ENCODE measurements at places on chromosomes 7 and 10. TPM values are rescaled to one million over a fixed set of nuclear protein-coding genes. Genes with fewer than 3 reads are reported as not detected.

DNA sequence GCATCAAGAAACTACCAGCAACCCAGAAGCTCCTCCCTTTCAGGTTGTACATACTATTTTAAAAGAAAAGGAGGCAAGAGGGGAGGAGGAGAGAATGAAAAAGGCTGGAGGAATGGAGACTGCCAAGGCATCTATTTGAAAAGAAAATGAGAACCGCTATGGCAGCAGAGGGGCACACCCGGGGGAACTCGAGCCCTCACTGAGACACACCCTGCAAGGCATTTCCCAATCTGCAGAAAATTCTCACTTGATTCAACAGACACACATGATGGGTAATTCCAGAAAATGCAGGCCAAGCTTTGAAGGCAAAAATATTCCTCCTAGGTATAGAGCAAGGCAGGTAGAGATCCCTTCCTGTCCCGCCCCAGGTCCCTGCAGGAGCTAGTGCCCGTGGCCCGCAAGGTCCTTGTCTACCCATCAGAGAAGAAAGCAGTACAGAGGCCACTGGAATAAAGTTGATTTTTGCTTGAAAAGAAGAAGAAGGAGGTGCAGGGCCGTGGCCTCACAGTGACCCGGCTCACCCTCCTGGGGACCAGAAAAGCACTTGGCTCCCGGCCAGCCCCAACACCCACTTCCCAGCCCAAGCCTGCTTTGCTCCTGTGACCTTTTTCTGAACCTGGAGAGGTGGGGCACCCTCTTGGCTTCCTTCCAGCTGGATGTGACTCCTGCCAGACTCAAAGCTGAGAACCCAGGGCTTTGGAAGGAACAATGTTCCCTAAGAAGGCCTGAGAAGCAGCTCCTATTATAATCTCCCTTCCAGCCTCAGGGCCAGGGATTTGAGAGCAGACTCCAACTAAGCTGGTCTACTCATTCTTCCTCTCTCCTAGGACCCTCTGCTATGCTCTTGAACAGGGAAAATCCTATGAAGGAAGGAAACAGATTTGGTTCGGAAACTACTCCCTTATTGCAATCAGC is 6.2 kb upstream of the PIK3CG start:
- DNase-seq = no peak

DNA sequence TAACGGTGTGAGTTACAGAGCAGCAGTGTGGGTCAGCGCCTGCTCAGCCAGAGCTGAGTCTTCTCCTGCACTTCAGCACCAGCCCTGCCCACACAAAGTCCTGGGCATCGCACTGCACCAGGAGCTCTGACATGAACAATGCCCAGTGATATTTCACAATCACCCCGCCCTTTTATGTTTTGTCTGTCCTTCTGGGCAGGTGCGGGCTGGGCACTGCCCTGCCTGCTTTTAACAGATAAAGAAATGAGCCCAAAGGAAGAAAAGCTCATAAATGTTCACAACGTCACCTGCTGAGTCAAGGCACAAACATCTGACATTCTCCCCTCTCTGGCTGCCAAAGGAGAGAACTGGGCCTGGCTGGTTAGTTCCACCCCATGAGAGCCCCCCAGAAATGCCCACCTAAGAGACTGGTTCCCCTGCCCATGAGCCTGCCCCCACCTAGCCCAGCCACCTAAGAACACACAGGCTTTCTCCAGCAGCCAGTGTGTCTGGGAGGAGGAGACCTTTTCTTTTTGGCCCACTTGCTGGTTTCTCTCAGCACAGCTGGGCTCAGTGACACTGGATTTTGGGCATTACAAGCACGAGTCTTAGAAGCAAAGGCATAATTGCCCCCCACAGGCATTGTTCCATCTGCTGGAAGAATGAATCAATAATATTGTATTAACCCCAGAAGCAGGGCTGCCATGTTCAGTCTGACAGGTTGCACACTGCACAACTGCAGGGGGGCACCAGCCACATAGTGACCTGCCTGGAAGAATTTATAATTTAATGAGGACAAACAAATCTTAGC is 22.3 kb downstream of the CALML3 start:
- DNase-seq = no peak

DNA sequence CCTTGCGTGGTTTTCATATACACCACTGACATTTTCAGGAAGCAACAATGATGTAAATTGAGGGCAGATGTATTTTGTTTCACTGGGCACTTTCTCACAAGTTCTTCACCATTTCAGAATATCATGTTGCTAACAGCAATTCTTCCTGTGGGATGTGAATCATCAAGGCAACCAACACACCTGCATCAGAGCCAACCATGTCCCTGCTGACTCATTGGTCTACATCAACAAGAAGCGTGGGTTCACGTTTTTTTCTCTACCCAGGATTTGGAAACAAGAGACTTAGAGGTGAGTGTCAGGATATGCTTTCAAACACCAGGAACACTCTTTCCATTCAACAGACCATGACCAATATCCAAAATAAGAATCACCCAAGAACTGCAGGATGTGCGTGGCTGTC is 203.9 kb downstream of the TEX36 start:
- no peak for DNase-seq

The PTPRE gene
- 37.9 TPM for polyA plus RNA-seq

The ZRANB1 gene
- 25.5 TPM for polyA plus RNA-seq

- DNase-seq = no peak
Measured at GRCh38 chr7:26991796-26992195, 104.0 kb downstream of the HOXA1 start.

DNA sequence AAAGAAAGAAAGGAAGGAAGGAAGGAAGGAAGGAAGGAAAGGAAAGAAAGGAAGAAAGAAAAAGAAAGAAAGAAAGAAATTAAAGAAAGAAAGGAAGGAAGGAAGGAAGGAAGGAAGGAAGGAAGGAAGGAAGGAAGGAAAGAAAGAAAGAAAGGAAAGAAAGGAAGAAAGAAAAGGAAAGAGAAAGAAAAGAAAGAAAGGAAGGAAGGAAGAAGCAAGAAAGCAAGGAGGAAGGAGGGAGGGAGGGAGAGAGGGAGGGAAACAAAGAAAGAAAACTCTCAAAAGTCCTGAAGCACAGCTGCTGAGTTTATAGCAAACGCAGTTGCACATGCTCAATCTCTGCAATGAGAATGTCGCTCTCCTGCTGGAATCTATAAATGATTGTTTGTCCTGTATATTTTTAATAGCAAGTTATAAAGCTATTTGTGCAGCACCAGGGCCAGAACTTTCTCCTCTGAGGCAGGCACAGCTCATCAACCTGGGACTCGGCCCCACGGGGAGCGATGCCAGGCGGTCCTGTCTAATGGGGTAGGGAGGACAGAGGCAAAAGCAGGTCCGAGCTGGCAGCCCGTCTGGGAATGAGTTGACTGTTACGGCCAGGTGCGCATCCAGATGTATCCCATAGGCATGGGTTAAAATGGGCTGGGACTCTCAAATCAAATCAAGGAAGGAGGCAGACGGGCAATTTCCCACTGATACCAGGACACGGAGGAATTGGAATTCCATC is 118.0 kb upstream of the PFKP start:
- no peak for DNase-seq

The ZNF746 gene
- polyA plus RNA-seq = 22.4 TPM

DNA sequence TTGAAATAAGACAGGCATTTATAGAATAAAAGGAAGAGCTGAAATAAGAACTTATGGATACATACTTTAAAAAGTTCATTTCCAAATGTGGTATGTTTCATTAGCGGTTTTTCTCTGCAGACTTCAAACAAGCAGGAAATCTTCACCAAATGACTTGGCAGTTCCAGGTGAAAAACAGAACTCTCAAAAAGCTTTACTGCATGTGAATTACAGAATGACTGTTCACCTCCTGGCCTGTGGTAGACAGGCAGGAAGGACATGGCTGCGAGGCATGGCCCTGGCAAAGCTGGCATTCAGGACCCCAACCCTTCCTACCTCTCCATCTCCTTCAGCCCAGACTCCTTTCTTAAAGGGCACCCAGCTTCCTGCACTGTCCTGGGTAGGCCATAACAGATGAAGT is 21.2 kb upstream of the ENO4 start:
- DNase-seq = no peak

The EBF3 gene
- polyA plus RNA-seq = 166 TPM

DNA sequence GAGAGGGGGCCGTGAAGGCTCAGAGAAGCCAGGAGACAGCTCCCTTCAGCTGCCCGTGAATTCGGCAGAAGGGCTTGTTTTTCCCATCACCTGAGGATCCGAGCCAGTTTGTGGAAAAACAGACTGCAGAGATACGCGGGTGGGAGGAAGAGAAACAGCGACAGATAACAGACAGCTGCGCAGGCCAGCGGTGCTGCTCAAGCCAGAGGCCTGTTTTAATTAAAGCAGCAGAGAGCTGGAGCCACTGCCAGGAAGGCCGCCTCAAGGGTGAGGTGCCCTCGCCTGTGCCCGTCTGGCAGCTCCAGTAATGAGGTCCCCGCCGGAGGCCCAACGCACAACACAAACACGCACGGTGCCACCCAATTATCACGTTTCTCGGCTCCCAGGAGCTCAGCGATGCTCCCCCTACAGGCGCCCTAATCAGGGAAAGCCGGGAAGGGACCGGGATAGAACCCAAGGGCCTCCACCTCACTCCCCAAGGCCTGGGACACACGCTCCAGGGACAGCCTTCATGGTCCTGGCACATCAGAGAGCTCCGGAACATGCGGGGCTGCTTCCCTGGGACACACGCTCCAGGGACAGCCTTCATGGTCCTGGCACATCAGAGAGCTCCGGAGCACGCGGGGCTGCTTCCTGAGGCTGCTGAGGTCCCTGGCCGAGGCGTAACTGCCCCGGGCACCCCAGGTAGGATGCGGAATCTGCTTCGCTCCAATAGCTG is 60.6 kb upstream of the DNAAF5 start:
- DNase-seq = peak; percentile 64

GRCh38 chr10:1202343-1202742 is 146.2 kb downstream of the WDR37 start:
- no peak for DNase-seq

DNA sequence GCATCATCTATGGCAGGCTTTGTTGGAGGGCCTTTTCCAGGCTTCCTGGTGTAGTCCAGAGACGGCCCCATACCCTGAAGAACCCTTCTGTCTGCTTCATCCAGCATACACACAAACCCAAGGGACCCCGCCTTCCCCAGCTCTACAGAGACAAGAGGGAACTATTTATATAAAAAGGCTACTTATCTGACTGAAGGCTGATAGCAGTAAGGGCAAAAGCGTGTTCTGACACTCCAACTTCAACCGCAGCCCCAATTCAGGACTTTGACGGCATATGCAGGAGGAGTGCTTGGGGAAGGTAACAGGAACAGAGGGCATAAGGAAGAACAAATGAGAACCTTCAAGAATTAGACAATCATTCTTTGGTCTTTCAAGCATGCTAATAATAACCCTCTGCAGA is 21.0 kb downstream of the GNA12 start:
- no peak for DNase-seq

DNA sequence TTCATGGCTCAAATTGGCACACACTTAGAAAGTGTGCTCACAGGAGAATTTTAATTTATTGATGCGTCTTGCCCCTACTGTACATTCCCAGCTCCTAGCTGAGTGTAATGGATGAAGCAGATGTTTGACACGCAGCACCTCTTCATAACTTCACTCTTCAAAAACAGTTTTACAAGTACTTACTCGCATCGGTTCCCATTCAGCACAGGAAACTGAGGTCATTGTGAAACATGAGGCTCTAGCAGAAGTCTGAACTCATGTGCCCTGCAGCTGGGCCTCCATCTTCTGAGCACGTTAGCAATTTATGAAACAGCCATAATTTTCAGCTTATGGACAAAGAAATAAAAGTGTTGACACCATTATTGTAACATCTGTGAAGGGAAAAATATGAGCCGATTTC is 558.9 kb upstream of the MGMT start:
- DNase-seq = no peak

- DNase-seq = peak; percentile 77
Measured at GRCh38 chr7:83468251-83468739, 180.6 kb downstream of the SEMA3E start.

The ASAH2 gene
- polyA plus RNA-seq = 2.5 TPM

GRCh38 chr7:70165477-70166170 is 567.3 kb downstream of the AUTS2 start:
- DNase-seq = no peak

DNA sequence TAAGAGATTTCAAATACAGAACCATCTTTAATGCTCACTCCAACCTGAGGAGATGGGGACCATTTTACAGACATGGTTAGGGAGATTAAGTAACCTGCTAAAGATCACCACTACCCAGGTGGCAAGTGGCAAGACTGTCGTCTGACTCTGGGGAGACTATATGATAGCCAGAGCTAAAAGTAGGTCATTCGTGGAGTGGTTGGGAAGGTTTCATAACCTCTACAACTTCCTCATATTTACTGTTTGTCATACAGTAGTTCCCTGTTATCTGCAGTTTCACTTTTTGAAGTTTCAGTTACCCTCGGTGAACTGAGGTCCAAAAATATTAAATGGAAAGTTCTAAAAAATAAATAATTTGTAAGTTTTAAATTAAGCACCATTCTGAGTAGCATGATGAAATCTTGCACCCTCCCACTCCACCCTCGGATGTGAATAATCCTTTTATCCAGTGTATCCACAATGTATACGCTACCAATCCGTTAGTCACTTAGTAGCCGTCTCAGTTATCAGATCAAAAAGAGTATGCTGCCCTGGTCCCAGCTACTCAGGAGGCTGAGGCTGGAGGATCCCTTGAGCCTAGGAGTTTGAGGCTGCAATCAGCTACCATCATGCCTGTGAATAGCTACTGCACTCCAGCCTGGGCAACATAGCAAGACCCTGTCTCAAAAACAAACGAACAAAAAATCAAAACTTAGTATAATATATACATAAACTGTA is 14.9 kb upstream of the LGI1 start:
- no peak for DNase-seq

The SKIDA1 gene
- 4.9 TPM for polyA plus RNA-seq

DNA sequence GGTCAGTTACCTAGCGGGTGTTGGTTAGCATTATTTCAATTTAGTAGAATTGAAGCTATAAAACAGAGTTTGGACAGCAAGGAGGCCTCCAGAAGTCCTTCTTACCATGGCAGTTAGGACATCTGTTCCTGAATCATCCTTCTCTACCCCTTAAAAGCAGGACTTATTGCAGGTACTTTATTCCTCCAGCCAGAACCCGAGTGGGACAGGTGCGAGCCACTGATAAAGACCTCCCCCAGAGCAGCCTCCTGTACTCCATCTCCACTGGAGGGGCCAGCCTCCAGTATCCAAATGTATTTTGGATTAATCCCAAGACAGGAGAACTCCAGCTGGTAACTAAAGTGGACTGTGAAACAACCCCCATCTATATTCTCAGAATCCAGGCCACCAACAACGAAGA is 54.6 kb downstream of the CDHR3 start:
- DNase-seq = no peak

- no peak for DNase-seq
Measured at GRCh38 chr7:151505433-151505832, 14.3 kb downstream of the RHEB start.

- no peak for DNase-seq
Measured at GRCh38 chr10:11142777-11143176, 125.1 kb downstream of the CELF2 start.

The SVOPL gene
- polyA plus RNA-seq = 0.60 TPM

The MMS19 gene
- polyA plus RNA-seq = 68.9 TPM
